ENCODE measurements at places on chromosomes 7 and 10.
A peak's percentile ranks its signal among the peaks of the same experiment; 100 is the strongest.

GRCh38 chr7:136677471-136678365, 190.7 kb upstream of the CHRM2 start:
- no peak for DNase-seq

DNA sequence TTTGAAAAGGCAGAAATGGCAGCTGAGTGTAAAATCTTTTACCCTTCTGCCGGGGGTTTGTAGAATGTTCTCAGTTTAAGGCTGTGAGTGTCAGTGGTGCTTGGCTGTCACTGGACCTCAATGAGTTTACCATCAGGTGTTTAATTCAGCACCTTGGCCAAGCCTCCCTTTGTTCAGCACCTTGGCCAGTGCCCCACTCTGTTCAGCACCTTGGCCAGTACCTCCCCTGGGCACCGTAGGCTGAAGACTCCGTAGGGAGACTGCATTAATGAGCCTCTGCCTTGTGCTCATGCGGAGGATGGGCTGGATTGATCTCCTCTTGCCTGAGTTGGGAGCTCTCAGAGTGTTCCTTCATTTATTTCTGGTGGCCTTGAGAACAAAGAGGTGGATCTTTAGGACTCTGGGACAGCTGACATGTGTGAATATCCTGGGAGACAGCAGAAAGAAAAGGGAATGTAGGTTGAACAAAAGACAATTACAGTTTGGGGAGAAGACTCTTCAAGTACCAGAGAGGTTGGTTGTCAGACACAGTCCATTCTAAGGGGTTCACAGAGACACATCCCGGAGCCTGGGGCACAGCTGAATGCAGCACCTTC, 1.6 kb downstream of the FAM24A start:
- DNase-seq = no peak

- DNase-seq = no peak
These were observed 77.2 kb downstream of the KIAA1549 start for GRCh38 chr7:138903859-138904435.

DNA sequence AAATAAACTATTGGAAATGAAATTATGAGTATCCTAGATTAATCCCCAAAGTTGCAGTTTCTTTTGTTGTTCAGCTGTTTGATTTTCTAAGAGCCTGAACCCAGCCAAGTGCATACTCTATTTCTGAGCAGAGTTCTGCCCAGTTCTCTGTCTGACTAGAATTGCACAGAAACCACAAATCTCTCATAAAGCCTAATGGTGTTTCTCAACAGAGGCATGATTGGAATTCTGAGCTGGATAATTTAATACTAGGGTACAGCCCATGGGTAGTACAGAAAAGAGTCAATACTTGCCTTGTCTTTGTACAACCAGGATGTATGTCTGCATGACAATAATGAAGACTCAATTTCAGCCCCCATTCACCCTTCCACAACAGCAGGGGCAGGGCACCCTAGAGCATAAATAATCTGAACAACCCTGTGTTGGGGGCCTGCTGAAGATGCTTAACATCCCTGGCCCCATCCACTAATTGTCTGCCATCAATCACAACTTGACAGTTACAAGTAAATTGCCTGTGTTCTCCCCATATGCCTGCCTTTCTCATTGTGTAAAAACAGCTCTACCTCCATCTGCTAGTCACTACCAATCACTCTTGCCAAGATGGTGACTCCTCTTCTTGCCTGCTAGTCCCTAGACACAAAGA, 114.4 kb downstream of the NPSR1 start:
- DNase-seq = no peak

GRCh38 chr10:82813856-82814255, 938.9 kb downstream of the NRG3 start:
- DNase-seq = no peak

DNA sequence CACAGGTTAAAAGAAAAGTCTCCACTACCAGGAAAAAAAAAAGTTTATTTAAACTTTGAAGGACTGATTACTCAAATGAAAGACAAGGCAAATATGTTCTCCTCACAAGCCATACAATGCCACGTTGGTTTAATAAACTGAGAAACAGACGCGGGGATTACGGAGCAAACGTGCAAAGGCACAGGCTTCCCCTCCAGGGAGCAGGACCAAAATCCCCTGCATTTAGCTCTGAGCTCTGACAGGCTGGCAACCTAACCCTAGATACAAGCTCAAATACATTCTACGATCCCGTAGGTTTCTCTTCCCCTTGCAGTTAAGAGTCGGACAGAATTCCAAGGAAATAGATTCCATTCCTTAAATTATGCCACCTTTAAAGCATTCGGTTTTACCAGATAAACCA, 7.7 kb upstream of the GRB10 start:
- DNase-seq = no peak

- DNase-seq = no peak
These were observed 1.7 kb downstream of the SH3PXD2A start for GRCh38 chr10:103853428-103854264.

GRCh38 chr10:8294779-8295178, 240.3 kb downstream of the GATA3 start:
- no peak for DNase-seq

- no peak for DNase-seq
These were observed 22.8 kb downstream of the FAM241B start for GRCh38 chr10:69652857-69653199.

GRCh38 chr10:130772676-130773075, 538.8 kb downstream of the TCERG1L start:
- DNase-seq = no peak

DNA sequence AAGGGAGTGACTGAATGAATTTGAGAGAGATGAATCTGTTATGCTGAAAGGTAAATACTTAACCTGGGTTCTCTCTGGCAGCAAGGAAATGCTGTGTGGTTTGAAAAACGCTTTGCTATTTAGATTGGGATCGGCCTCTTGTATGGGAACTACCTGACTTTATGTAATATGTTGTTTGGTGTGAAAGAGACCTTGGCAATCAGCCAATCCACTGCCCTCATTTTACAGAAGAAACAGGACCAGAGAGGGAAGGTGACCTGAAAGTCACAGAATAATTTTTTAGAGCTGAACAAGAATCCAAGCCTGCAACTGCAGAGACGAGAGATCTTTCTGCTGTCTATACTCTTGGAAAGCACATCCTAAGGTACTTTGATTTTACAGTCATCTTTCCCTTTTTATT, 1.0 kb downstream of the BUD31 start:
- DNase-seq = no peak

DNA sequence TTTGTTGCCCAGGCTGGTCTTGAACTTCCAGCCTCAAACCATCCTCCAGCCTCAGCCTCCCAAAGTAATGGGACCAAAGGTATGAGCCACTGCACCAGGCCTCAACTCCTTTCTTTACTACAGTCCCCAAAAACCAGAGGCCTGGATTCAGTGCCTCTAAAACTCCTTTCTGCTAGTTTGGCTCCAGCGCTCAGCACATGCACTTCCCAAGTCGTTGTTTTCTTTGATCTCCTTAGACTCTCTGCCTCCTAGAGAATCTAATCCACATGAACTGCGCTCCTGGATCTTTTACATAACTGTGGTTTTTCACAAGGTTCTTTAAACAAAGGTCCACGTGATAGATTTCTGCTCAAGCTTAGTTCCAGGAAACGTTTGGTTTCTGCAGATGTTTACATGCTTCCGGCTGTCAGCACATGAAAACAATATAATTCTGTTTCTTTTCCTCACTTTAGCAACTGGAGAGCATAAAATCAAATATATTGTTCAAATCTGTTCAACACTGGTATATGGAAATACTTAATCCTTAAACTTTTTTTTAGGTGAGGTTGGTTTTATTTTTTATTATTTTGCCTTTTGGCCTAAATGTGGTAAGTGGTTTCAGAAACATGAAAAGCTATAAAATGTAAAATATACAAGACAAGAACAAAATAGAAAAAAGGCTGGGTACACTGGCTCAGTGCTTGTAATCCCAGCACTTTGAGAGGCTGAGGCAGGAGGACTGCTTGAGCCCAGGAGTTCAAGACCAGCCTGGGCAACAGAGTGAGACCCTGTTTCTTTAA, 270.5 kb upstream of the MKLN1 start:
- no peak for DNase-seq

DNA sequence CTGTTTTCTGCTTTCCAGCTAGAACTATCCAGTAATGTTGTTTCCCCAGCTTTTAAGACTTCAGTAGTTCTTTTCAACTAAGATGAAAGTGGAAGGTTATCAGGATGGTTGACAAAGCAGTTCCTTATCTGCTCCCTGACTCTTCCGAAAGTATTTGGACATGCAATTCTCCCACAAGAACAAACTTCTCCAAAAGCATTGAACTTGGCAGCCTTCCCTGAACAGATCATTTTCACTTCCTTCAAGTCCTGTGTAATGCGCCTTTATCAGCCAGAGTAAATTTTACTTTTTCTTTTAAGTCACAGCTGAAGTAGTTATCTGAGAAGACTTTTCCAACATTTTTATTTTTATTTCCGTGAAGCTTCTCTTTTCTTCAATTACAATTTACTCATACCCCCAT, 39.7 kb downstream of the CDC14C start:
- DNase-seq = peak; percentile 38

DNA sequence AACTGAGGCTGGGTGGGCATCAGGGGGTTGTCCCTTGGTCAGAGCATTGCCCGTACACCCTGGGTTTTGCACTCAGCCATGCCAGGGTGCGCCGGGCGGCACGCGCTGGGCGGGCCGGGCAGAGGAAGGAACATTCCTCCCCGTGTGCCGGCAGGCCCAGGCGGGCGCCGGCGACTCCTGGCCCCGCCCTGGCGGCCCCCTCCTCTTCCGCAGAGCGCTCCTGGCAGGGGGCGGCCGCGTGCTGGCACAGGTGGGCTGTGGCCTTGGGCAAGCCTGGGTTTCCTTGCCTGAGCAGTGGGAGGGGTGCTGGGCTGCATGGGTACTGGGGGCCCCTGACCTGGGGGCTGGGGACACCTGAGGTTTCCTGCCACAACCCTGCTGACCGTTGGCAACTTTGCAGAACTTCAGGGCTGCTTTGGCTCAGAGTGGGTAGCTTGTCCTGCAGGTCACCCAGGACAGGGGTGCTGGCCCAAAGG, 3.9 kb downstream of the LFNG start:
- DNase-seq = no peak

GRCh38 chr7:4164556-4164955, 517.5 kb upstream of the FOXK1 start:
- no peak for DNase-seq

DNA sequence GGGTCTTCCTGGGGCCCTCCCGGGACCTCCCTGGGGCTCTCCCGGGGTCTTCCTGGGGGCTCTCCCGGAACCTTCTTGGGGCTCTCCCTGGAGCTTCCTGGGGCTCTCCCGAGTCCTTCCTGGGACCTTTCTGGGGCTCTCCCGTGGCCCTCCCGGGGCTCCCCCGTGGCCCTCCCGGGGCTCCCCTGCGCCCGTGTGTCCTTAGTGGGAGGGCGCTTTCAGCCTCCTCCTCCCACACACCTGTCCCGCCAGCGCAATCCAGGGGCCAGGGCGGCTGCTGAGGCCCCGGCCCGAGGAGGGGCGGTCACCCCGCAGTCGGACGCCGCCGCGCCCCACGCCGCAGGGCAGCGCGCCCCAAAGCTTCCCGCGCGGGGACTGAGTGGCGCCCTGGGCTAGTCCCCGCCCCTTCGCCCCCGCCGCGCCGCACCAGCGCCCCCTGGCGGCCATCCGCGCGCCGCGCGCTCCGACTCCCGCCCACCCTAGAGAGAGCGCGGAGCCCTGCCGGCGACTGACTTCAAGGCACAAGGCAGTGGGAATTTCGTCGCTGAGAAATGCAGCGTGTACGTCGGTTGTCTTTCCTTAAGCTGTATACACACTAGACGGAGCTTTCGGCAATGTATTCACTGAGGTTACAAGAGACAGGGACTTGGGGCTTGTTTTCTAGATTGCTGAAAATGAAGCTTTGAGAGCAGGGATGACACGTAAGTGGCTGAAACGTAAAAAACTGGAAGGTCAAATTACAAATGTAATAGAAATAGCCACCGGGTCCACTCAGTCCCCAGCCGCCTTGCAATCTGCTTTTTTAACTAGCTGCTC, 47.1 kb downstream of the INSIG1 start:
- DNase-seq = peak; percentile 23

- no peak for DNase-seq
These were observed 163.6 kb upstream of the PHYHIPL start for GRCh38 chr10:59012839-59013238.

DNA sequence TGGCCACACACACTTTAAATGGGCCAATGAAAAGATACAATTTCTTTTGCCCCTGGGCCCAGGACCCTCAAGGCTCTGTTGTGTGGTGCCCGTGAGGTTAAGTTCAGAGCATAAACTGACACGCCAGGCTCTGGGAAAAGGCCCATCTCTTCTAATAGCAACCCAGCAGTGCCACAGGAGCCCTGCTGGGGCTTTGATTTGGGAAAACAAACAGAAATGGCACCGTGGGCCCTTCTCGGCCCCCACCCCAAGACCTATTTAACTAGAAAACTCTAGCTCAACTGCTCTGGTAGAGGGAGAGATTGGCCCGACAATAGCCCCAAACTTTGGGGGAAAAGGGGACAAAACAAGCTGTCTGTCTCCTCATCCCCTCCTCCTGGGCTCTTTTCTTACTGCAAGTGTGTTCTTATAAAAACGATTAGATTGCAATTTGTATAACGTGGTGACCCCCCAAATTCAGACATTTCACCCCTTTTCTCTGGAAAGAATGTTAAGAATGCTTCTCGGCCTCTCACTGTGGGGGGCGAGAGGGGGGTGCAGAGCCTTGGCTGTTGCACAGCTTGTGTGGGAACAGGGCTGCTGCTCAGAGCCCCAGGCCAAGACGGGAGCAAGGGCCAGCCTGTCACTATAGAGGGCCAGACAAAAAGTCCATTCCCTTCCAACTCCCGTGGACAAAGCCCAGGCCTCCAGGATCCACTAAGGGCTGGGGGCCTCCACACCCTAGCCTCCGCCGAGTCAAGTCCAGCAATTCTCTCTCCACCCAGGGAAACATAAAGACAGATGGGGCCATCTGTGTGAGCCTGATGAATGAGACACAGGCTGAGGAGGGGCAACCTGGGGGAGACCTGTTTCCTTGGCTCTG, 26.8 kb downstream of the DPCD start:
- no peak for DNase-seq

DNA sequence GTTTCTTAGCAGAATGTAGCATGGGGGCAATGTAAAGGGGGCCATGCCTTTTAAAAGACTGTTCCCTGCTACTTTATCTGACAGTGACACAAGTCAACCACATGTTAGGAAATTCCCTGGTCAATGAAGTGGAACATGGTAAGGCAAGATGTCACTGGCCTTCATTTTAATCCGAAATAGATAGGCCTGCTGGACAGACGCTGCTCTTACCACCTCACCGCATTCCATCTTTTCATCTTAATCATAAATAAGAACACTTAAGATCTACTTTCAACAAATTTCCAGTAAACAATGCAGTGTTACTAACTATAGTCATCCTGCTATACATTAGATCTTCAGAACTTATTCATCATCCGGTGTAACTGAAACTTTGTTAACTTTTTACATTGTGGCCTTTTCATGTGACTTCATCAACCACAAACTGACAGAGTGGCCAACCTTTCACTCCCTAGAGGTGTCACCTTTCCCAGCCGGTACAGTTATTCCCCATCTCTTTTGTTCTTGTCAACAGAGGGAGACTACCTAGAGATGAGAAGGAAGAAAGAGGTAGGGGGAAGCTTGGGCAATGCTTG, 15.6 kb downstream of the ASB4 start:
- no peak for DNase-seq

- no peak for DNase-seq
These were observed 227.9 kb downstream of the WDR37 start for GRCh38 chr10:1284076-1284475.
